ENCODE measurements at places on chromosomes 5 and 9.

GRCh38 chr9:107223381-107223780, 59.7 kb upstream of the RAD23B start:
- no peak for DNase-seq

GRCh38 chr9:116342061-116342460, 188.5 kb downstream of the PAPPA start:
- DNase-seq, result no peak

GRCh38 chr9:120284821-120285220, 295.1 kb downstream of the CDK5RAP2 start:
- peak; percentile 82 for DNase-seq

DNA sequence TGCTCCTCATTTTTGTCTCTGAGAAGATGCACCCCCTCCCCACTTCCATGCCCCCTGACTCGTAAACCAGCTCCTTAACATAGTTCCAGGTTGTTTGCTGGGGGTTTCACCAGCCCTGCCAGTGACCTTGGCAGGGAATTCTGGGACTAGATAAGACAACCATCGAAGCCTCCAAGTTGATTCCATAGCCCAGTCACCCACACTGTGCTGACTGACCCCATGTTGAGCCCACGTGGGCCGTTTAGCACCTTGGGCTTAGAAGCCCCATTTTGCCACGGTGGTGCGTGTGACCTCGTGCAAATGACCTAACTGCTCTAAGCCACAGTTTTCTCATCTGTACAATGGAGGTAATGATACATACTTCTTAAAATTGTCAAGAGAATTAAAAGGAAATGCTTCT, 24.6 kb downstream of the PSAT1 start:
- no peak for DNase-seq

DNA sequence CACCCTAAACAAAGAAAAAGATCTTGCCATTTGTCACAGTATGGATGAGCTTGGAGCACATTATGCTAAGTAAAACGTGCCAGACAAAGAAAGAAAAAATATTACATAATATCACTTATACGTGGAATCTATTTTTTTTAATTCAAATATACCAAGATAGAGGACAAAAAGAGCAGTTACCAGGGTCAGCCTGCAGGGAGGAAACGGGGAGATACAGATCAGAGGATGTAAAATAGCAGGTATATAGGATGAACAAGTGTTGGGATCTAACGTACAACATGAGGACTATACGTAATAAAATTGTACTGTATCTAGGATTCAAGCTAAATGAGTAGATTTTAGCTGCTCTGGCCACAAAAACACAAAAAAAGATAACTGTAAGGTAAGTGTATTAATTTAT, 247.5 kb downstream of the TMEM161B start:
- DNase-seq, result no peak

GRCh38 chr5:15634591-15635288, 134.8 kb downstream of the FBXL7 start:
- no peak for DNase-seq

GRCh38 chr5:159525117-159525516, 194.8 kb upstream of the IL12B start:
- no peak for DNase-seq

DNA sequence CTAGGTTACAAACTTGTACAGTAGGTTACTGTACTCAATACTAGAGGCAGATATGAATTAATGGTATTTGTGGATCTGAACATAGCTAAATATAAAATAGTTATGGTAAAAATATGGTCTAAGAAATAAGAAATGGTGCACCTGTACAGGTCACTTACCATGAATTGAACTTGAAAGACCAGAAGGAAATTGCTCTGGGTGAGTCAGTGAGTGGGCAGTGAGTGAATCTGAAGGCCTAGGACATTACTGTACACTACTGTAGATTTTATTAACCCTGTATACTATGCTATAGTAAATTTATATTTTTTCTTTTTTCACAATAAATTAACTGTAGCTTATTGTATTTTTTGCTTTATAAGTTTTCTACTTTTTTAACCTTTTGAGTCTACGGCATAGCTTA, 1020.4 kb downstream of the CDH18 start:
- no peak for DNase-seq

DNA sequence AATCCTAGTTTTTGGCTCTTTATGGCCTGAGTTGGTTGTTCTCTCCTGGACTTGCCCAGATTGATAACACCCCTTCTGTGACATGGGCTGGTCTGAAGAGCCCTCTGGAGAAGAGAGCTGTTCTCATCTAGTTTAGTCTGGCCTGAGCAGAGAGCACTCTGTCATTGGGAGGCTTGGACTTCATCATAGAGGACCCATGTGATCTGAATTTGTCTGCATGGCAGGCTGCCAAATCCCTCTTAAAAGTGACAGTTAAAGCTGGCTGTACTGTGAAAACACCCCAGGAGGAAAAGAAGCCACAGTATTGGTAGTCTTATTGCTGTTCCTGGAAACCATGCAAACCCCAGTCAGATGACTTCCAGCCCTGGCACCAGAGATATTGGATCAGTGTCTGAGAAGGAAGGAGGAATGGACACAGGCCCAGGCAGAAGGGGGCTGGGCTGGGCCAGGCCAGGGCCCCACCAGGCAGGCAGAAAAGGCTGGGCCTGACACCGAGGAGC, 3.7 kb upstream of the WDR31 start:
- no peak for DNase-seq

DNA sequence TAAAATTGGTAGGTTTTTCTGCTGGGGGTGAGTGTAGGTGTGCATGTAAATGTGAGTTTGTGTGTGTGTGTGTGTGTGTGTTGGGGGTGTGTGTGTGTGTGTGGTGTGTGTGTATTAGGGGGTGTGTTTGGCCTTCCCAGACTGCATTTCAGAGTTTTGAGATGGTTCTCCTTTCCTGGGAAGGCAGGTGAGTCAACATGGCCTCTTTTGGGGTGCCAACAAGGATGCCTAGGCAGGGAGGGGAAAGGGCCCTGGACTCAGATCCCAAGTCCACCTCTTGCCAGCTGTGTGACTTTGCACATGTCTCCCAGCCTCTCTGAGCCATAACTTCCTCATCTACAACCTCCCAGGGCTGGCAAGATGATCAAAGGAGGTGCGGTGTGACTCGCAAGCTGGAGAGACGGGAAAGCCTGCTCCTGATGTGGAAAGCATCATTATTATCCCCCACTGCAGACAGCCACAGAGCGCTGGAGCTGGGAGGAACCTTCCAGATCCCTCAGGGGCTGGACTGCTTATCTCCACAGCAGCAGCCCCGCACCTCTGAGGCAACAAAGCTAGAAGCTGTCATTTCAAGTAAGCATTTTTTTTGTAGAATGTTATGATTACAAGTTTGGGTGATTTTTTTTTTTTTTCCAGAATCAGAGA, 63.5 kb upstream of the TBC1D2 start:
- no peak for DNase-seq

- no peak for DNase-seq
Measured at GRCh38 chr5:133241179-133242092, 189.6 kb downstream of the HSPA4 start.

DNA sequence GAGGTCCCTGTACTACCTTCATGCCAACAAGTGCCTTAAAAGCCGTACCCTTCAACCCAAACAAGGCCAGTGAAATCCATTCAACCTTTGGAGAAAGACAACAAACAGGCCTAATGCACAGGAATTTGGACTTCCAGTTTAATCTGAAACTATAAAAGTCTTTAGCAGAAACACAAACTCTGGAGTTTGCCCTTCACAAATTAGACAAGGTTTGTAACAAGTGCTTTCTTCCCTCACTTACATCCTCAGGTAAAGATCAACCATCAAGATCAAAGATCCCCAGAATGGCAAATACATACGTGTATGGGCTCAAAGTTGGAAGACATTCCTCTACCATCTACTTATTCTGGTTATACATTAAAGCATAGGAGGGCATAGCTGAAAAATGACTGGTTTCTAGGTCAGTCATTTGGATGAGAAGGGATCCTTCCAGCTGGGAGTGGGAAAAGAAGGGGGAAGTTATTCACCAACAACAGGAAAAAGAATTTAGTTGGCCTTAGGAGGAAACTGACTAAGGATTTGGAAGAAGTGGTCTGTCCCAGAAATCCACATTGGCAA, 2.0 kb downstream of the DAB2 start:
- DNase-seq, result no peak

GRCh38 chr9:123102375-123103113, 69.1 kb downstream of the GPR21 start:
- peak; percentile 6 for DNase-seq

DNA sequence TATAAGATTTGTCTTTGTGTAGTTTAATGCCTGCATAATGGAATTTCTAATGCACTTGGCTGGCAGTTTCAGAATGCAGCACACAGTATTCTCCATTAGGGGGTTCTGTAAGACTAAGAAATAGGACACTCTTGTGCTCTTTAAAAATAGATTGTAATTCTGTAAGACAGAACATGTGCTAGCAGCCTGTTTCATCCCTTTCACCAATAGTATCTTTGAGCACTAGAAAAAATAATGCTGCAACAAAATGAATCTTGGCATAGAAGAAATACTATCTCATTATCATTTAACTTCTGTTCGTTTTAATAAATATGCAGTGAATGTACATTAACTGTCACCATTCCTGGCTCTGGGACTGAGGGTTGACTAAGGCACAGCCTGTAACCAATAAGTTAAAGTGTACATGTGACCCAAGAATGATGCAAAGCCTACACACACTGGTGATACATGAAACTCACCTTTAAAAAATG, 23.8 kb upstream of the ZNF622 start:
- DNase-seq, result peak; percentile 48

GRCh38 chr5:58810086-58810485, 227.2 kb downstream of the RAB3C start:
- DNase-seq, result no peak

GRCh38 chr5:106258591-106259125, 1412.1 kb downstream of the EFNA5 start:
- DNase-seq, result peak; percentile 16

GRCh38 chr9:83294816-83295215, 231.9 kb upstream of the RASEF start:
- DNase-seq, result no peak

DNA sequence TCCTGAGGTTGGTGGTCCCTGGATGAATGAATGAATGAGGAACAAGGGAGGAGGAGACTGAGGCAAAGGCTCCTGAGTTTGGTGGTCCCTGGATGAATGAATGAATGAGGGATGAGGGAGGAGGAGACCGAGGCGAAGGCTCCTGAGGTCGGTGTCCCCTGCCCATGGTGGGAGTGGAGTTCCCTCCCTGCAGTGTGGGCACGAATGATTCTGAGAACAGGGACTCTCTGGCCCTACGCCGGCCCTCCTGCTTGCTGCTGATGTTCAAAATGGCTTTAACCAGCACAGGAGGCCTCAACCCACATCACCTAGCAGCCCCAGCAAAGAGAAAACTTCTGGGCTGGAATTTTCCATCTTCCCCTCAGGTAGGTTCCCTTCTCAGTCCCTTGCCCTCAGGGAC, 377.8 kb downstream of the IRX2 start:
- no peak for DNase-seq

- DNase-seq, result no peak
Measured at GRCh38 chr9:123796618-123797484, 133.1 kb downstream of the DENND1A start.

DNA sequence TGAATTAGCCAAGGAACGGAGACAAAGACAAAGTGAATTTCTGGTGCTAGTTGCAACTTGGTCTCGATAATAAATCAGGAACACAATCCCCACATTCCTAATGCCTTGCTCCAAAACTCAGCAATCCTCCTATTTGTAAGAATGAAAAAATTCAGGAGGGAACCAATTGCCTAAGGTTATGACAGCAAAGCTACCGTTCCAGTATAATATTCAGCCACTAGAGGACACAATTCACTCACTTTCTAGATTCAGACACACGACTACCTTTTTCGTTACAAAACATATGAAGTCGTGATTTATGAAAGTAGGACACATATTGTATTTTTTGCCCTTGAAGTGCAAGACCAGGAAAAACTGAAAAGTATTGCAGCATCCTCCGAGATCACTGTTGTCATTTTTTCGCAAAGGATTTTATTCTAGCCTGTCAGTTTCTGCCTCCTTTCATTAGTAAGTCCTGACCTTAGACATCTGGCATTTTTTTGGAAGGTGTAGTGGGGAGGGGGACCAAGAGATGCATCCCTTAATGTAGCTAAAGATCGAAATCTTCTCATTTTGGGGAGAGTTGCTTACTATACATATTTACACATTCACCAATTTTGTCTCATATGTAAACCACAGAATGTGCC, 133.1 kb downstream of the DOCK8 start:
- DNase-seq, result peak; percentile 57

GRCh38 chr5:165508286-165508685, 2002.9 kb downstream of the MAT2B start:
- DNase-seq, result peak; percentile 18

GRCh38 chr5:7321724-7322123, 74.2 kb upstream of the ADCY2 start:
- no peak for DNase-seq

- DNase-seq, result peak; percentile 27
Measured at GRCh38 chr9:130212543-130213297, 40.5 kb downstream of the NCS1 start.

GRCh38 chr5:130871346-130872086, 293.5 kb downstream of the HINT1 start:
- DNase-seq, result peak; percentile 68

GRCh38 chr9:72444435-72444834, 77.0 kb upstream of the TMC1 start:
- DNase-seq, result no peak

DNA sequence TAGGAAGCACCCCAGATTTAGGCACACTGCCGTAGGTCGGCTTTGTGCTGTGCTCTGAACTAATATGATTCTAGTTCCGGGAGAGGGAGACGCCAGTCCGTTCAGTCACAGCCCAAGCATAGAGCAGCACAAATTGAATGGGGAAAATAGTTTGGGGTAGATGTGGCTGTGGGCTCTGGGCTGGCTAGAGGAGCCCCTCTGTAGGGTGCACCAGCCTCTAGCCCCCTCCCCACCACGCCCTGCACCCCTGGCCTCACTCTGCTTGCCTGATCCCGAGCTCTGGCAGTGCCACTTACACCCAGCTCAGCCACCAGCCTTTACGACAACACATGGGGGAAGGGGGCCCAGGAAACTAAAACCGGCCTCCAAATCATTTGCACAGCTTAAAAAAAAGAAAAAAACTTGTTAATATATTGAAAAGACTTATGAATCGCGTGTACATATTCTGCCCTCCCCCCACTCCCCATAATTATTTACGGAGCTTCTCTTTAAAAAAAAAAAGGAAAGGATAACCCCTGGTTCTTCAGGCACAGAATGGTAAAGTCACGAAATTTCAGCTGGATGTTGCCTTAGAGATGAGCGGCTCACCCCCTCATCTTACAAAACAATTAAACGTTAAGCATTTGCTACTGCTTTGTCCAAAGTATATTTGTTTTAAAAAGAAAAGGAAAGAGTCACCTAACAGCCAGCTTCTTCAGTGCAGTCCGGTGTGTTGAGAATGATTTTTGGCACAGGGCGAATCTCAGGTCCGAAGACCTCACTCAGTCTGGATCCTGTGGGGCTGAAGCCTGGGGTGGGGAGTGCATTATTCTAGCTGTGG, 3.5 kb downstream of the LMX1B start:
- no peak for DNase-seq
